ENCODE measurements at places on chromosomes 4 and X.

DNA sequence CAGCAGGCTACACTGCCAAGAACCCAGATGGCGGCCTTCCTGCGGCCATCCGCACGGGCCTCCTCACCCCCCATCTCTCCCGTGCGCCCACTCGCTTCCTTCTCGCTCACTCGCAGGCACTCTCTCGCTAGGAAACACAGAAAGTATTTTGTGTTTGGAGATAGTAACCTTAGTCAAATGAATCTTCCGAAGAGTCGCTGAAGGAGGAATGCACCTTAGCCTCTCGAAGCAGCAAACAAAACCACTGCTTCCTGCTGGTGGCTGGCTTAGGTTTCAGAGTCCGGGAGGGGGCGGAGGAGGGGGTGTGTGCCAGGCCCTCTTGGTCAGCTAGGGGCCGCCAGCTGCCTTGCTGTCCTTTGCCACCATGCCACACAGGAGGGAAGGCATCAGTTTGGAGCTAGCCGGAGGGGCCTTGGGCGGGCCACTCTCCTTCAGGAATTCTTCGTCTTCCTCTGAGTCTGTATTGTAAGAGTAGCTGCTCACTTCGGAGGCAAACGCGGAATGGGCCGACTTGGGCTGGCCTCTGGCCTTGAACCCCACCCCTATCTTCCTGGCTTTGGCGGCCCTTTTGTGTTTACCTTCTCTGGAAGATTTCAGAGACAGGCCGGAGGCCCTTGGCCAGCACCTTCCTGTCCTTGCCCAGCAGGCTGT lies 73.2 kb upstream of the UCP1 start:
- no peak for DNase-seq

DNA sequence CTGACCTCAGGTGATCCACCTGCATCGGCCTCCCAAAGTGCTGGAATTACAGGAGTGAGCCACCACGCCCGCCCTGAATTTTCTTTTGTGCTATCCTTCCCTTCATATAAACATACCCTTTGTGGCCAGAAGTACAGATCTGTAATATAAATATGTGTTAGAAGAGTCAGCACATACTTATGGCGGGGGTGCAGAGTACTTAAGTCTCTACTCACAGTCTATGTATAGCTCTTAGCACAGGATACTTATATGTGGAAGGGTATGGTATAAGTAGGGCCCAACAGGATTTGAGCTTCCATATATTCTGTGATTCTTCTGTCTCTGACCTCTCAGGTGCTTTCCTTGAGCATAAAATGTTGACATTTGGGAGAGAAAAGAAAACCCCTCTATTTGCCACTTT lies 18.2 kb downstream of the CXorf58 start:
- no peak for DNase-seq

DNA sequence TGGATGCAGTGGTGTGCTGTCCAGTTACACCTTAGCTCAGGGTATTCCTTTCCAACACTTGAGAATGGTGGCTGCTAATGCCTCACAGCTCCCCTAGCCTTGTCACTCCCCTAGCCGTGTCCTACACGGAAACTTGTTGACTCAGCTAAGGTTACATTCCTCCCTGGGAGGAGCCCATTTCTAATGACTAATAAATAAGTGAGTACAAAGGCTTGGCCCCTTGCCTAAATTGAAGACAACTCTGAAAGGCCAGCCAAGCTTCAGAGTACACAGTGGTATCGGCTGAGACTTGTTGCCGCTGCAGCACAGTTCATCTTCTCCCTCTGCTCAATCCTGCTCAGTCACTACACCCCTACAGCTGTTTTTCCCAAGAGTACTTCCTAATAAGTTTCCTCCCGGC lies 21.2 kb upstream of the SLC25A31 start:
- DNase-seq = no peak

- DNase-seq = no peak
Measured at GRCh38 chr4:97073194-97073593, 1070.1 kb downstream of the STPG2 start.

DNA sequence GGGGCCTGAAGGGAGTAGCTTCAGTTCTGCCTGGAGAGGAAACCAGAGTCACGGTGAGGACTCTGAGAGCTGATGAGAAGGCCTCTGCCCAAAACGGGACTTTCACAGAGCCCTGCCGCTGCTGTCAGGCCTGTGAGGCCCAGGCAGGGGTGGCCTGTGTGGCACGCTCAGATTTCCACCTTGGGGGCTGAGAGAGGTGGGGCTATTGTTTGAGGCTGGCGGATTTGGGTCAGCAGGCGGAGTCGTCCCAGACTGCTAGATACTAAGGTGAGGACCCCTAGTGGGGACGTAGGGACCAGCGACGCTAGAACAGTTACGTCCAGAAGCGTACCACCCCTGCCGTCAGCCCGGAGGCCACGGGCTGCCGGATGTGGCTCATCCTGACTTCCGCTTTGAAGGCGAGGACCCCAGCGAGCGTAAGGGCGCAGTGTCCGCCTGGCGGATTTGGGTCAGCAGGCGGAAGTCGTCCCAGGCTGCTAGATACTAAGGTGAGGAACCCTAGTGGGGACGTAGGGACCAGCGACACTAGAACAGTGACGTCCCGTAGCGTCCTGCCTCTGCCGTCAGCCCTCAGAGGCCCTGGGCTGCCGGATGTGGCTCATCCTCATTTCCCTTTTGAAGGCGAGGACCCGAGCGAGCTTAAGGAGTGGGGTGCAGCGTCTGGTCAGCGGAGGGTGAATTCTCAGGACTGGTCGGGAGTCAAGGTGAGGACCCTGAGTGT lies at the start of gene MAGEB1:
TSS of gene MAGEB1 (plus strand) at position 378 of the 721 bp plus-strand sequence. CDS start 3,348 bp downstream, outside the sequence.
- no peak for DNase-seq
